ENCODE measurements at places on chromosomes 16 and 17.

DNA sequence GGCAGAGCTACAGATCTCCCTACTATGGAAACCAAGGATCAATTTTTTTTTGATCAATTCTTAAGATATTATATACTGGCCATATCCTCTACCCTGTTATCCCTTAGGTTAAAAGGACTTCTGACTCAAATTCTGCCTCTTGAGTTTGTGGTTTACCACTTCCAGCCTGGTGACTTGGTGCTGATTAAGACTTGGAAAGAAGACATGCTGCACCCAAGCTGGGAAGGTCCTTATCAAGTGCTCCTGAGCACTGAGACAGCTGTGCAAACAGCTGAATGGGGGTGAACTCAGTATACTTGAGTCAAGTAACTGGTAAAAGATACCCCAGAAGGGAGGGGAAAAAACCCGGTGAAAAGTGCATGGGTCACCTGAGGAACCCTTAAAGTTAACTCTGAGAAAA, 20.5 kb upstream of the SPACA3 start:
- no peak for DNase-seq

DNA sequence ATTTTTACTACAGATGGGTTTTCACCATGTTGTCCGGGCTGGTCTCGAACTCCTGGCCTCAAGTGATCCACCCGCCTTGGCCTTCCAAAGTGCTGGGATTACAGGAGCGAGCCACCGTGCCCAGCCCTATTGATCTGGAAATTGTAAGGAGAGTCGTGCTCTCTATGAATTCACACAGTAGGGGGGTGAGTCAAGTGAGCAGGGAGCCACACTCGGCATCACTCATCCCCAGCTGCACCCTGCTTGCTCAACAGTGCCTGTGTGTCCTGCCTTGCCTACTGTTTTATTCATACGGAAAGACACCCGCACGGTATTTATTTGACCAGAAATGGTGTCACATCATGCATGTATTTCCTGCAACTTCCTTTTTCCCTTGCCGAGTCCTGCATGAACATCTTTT, 157.2 kb upstream of the FOXF1 start:
- DNase-seq, result no peak

GRCh38 chr17:62064029-62064790, 868 bp downstream of the MED13 start:
- no peak for DNase-seq

- no peak for DNase-seq
These were observed 40.6 kb upstream of the XYLT1 start for GRCh38 chr16:17511340-17511739.

DNA sequence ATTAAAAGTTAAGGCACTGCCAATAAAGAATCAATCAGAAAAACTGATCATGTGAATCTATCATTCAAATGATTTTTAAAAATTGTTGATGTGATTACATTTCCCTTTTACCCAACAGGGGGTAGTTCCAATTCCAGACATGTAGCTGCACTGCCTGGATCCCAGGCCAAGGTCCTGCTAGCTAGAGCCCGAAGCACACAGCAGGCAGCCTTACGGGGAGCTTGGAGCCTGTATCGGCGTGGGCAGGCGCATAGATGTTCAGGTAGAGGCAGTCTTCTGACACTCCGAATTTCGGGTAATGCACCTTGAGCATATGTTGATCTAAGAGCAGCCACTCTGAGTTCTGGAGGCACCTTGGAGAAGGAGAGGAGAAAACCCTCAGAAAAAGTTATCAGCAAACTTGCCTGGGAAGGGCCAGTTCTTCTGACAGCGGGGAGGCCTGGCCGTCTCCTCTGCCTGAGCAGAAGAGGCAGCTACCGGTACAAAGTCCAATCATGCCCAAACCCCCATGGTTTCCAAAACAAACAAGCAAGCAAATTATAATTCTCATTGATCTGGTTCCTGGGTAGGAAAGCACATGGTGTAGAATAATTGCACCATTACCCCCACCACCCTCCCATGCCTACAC, 3.6 kb downstream of the CES5A start:
- no peak for DNase-seq

Data from stimulated activated CD4-positive, alpha-beta T cell treated with anti-CD3 and anti-CD28 coated beads, TNF-alpha, amount 100 ng/mL, for 4 hours (primary cell).